Activated T-helper 1 cell treated with anti-CD3 and anti-CD28 coated beads, Interleukin-2, amount 50 U/mL, for 16 hours (primary cell): ENCODE measurements at places on chromosomes 1 and 21.

- DNase-seq = no peak
Measured at GRCh38 chr1:70146488-70146887, 58.9 kb downstream of the LRRC40 start.

DNA sequence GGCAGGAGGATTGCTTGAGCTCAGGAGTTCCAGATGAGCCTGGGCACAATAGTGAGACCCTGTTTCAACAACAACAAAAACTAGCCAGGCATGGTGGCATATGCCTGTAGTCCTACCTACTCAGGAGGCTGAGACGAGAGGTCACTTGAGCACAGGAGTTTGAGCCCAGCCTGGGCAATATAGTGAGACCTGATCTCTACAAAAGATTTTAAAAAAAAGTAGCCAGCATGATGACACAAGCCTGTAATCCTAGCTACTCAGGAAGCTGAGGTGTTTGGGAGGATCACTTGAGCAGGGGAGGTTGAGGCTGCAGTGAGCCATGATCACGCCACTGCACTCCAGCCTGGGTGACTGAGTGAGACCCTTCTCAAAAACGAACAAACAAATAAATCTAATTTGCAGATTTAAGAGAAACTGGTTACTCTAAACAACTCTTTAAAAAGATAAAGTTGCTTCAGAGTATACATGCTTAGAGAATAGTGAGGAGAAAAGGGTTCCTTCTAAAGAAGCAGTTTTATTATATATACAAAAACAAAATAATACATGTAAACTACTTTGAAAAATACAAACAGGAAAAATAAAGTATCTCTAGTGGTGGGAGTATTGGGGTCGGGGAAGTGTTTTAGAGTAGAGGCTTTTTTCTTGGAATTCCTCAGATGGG lies 88.4 kb downstream of the ADCY10 start:
- DNase-seq = no peak

- DNase-seq = no peak
Measured at GRCh38 chr21:29238053-29238966, 60.4 kb upstream of the BACH1 start.

DNA sequence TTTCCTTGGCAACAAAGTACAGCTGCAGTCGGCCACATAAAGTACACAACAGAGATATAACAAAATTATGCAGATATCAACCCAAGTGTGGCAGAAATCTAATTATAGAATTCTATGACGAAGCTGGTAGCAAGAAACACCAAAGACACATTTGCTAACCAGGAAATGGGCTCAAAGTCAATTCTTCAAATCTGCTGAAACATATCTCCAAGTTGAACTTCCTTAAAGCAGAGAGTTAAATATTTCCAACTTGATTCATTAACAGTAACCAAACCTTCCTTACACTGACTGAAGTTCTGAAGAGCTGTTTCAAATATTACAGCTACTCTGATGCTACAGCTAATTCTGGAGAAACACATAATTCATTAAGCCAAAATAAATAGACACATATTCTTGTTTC lies 67.6 kb upstream of the SDC3 start:
- DNase-seq = no peak

GRCh38 chr1:231240531-231240882 lies 505 bp upstream of the GNPAT start:
- no peak for DNase-seq

DNA sequence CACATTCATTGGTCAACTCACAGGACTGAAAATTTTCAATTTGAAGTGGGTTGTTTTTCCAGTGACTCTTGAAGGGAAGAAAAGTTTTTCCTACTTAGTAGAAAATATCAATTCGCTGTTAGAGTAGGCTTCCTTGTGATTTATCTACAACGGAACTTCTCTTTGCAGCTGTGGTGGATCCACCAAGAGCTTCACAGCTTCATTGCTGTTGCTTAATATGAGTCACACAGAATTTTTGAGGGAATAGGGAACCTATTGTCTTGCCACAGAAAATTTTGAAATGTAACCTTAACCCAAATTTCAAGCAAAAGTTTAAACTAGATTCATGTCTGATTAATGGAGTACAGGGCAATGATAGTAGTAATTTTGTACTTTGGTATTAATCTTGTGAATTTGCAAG lies 58.4 kb upstream of the IFI44L start:
- no peak for DNase-seq

DNA sequence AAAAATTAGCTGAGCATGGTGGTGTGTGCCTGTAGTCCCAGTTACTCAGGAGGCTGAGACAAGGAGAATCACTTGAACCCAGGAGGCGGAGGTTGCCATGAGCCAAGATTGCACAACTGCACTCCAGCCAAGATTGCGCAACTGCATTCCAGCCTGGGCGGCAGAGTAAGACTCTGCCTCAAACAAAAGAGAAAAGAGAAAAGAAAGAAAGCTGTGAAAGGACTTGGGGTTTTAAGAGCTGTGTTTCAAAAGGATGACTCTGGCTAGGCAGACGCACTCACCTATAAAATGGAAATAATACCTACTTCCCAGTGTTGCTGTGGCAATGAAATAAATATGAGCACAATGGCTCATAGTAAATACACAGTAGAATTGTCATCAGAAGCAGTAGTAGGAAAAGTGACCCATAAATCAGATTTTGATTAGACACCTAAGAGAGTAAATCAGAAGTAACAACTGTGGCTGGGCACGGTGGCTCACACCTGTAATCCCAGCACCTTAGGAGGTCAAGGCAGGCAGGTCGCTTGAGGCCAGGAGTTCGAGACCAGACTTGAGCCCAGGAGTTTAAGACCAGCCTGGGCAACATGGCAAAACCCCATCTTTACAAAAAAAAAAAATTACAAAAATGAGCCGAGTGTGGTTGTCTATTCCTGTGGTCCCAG lies 45.9 kb upstream of the PUM1 start:
- DNase-seq = no peak

DNA sequence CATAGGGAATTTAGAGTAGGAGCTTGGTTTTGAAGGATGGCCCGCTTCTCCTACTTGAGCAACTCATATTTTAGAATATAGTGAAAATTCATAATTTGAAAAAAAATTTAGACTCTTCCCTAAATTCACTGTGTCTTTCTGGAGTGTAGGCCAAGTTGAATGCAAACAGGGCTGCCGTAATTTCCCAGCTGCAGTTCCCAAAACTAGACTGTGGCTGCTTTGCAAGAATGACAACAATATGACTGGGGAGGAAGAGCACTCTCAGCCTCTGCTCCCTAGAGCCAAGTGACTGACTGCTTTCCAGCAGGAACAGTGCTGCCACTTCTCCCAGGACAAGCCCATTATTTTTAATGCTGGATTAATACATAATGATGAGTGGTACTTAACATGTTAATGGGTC lies 209.0 kb downstream of the RHOU start:
- no peak for DNase-seq

DNA sequence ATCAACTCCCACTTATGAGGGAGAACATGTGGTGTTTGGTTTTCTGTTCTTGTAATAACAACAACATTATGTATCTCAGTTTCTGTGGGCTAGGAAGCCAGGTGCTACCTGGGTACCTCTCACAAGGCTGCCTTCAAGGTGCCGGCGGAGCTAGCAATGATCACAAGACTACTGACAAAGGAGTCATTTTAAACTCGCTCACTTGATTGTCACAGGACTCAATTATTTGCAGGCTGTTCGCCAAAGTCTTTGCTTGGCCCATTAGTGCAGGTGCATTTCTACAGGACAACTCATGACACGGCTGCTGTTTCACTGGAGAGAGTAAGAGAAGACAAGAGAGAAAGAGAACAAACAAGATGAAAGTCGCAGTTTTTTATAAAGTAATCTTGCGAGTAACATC lies 1237.4 kb upstream of the TMPRSS15 start:
- no peak for DNase-seq

DNA sequence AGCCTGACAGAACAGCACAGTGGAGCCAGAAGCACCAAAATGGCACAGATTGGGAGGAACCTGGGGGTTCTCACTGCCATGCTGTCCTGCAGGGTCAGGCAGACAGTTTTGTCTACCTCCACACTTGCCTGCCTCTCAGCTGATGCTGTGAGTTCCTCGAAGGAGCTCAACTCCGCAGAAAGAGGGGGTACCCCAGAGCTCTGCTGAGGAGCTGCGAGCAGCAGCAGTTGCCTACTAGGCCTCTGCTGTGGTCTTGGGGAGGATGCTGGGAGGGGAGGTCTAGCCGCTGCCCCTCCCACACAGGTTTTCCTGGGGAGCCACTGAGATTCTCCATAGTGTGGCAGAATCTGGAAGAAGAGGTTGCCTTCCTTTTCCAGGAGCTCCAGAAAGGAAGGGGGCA lies 192.5 kb downstream of the FOXD2 start:
- DNase-seq = no peak

GRCh38 chr1:7938070-7938469 lies 2.6 kb downstream of the TNFRSF9 start:
- DNase-seq = no peak

- no peak for DNase-seq
Measured at GRCh38 chr1:143735764-143736461, 235.9 kb downstream of the FAM72C start.

DNA sequence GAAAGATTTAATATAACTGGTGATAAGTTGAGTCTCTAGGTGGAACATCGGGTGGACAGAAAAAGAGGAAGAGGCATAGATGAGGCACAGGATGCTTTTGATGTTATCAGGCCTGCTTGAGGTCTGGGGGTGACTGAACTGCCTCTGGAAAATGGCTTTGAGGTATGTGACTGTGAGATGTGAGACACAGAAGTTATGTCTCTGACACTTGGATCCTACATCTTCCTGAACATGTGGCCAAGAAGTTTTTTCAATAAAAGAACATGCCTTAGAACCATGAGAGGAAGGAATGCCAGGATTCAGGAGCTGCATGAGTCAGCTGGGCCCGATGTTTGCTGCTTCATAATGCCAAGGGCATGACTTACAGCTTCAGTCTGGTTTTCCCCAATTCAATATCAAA lies 11.5 kb upstream of the AIM2 start:
- DNase-seq = no peak

- no peak for DNase-seq
Measured at GRCh38 chr1:180269645-180270529, 39.8 kb downstream of the LHX4 start.

- no peak for DNase-seq
Measured at GRCh38 chr1:39173995-39174380, 30.5 kb upstream of the MACF1 start.

DNA sequence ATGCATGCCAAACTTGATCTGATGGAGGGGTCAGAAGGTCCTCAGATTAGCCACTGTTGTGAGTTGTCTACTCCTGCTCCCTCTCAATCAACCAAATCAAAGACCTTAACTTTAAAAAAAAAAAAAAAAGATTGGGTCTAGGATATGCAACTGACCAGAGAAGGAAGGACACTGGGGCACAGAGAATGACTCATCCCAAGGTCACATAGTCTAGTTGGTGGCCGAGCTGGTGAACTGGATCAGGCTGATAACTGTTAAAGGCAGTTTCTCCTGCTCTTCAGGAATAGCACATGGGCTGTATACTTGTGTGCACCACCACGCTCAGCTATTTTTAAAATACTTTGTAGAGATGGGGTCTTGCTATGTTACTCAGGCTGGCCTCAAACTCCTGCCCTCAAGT lies 14.8 kb upstream of the S100A7 start:
- DNase-seq = no peak

GRCh38 chr1:242522304-242522945 lies 2.1 kb downstream of the PLD5 start:
- DNase-seq = no peak

- DNase-seq = no peak
Measured at GRCh38 chr1:48329486-48329885, 107.0 kb downstream of the SLC5A9 start.

DNA sequence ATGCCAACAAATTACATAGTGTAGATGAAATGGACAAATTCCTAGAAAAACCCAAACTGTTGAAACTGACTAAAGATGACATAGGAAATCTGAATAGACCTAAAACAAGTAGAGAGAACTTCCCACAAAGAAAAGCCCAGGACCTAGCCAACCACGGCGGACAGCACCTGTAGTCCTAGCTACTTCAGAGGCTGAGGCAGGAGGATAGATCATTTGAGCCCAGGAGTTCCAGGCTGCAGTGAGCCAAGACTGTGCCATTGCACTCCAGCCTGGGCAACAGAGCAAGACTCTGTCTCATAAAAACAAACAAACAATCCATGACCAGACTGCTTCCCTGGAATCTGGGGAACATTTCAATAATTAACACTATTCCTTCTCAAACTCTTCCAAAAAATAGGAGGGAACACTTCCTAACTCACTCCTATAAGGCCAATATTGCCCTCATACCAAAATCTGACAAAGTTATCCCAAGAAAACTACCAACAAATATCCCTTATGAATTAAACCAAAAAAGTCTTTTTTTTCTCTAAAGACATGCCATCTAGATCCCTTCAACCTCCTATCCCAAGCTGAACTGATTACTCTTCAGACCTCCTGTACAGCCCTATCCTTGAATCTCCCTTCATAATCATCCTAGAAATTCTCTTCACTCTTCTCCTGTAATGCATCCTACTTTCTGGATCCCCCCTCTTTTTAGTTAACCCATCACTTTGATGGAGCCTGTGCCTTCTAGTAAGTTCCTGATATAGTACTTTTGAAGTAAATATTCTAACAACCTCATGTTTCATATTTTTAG lies 15.5 kb downstream of the ZNF644 start:
- no peak for DNase-seq

GRCh38 chr21:16587141-16587581 lies 857.4 kb downstream of the USP25 start:
- DNase-seq = no peak

DNA sequence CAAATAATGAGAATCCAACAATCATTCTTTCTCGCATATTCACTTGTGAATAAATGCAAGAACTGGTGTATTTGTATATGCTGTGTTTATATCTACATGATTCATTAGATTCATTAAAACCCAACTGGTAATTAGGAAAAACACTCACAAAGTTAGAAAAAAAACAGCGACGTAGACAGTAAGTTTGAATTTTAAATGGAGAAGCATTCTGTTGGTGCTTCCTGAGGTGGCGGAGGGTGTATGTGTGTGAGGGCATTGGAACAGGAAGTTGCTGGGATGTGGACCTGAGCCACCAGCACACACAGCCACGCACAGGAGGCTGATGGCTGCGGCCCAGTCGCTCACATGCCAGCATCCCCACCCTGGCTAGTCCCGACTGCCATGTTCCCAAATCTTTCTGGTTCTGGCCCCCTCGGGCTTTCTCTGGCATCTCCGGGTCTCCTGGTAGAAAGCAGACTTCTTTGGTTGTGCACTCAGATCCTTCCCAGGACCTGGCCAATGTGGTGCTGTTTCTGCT lies 121.6 kb upstream of the IRF2BP2 start:
- no peak for DNase-seq

DNA sequence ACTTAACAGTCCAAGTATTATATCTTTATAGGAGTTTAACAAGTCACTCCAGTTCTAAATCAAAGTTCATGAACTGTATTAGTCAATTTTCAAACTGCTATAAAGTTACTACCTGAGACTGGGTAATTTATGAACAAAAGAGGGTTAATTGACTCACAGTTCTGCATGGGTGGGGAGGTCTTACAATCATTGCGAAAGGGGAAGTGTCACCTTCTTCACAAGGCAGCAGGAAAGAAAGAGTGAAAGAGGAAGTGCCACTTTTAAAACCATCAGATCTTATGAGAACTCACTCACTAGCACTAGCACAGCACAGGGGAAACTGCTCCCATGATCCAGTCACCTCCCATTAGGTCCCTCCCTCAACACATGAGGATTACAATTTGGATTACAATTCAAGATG lies 70.0 kb downstream of the CLCA4 start:
- no peak for DNase-seq

- no peak for DNase-seq
Measured at GRCh38 chr1:27785781-27786455, 12.9 kb downstream of the STX12 start.

GRCh38 chr1:110760321-110760720 lies 85.6 kb upstream of the KCNA3 start:
- DNase-seq = no peak

- no peak for DNase-seq
Measured at GRCh38 chr1:219907772-219908070, 20.6 kb downstream of the SLC30A10 start.

GRCh38 chr1:245717611-245718010 lies 562.8 kb downstream of the KIF26B start:
- no peak for DNase-seq
